ENCODE measurements at places on chromosomes 7 and 10. TPM values are rescaled to one million over a fixed set of nuclear protein-coding genes. Genes with fewer than 3 reads are reported as not detected.

Gene SLC29A3
- total RNA-seq: 18.3 TPM

GRCh38 chr7:112654322-112655216, 135.6 kb downstream of the TMEM168 start:
- DNase-seq: no peak

- DNase-seq: no peak
Observed at GRCh38 chr7:28818996-28819395, 139.1 kb downstream of the TRIL start.

- no peak for DNase-seq
Observed at GRCh38 chr7:154627646-154628290, 375.2 kb downstream of the PAXIP1 start.

DNA sequence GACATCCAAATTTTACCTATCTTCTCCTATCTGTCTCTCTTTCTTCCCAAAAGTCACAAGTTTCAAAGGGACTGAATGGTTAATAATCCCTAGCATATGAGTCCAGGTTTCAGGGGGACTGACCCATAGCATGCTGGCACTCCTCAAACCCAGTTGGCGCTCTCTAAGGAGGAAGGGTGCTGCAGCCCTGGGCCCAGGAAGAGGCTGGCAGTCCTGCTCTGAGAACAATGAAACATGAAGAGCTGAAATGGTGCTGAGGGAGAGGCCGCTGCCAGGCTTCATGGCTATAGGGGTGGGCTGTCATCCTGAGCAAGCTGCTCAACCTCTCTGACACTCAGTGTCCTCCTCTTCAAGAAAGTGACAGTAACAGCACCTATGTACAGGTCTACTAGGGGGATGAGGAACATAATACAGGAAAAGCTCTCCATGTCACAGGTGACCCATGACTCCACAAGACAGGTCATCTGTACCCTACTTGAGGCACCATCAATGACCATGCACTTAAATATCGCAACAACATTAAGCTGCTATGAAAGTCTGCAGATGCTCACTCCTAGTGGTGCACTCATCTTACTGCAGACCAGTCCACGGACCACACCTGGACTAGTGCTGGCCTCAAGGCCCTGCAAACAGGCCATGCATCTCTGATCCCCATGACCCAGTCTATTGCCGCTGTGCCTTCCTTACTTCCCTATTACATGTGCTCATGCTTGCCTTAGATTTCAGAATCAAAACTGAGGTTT, 17.0 kb downstream of the COBL start:
- no peak for DNase-seq

Measured in Caco-2 (cell line).